ENCODE measurements at places on chromosomes 6 and 20.
A peak's percentile ranks its signal among the peaks of the same experiment; 100 is the strongest.

GRCh38 chr20:59835057-59835447 is 98.4 kb downstream of the SYCP2 start:
- no peak for DNase-seq

GRCh38 chr6:14142511-14143223 is 25.1 kb downstream of the CD83 start:
- no peak for DNase-seq

GRCh38 chr20:47801759-47802158 is 16.5 kb upstream of the SULF2 start:
- no peak for DNase-seq

DNA sequence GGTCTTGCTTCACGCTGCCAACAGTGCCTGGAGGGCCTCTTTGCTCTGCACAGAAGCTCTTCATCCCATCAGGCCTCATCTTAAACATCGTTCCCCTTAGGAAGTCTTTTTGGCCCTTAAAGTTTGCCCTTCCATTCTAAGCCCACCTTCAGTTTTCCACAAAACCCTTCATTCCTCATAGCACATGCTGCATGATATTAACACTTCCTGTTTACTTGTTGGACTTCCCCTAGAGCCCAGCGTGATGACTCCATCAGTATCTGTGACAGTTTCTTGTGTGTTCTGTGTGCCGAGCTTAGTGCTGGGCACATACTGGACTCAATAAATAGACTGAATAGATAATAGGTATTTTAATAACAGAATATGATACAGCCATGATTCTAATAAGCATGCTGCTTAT is 2.2 kb downstream of the NT5DC1 start:
- DNase-seq: no peak

DNA sequence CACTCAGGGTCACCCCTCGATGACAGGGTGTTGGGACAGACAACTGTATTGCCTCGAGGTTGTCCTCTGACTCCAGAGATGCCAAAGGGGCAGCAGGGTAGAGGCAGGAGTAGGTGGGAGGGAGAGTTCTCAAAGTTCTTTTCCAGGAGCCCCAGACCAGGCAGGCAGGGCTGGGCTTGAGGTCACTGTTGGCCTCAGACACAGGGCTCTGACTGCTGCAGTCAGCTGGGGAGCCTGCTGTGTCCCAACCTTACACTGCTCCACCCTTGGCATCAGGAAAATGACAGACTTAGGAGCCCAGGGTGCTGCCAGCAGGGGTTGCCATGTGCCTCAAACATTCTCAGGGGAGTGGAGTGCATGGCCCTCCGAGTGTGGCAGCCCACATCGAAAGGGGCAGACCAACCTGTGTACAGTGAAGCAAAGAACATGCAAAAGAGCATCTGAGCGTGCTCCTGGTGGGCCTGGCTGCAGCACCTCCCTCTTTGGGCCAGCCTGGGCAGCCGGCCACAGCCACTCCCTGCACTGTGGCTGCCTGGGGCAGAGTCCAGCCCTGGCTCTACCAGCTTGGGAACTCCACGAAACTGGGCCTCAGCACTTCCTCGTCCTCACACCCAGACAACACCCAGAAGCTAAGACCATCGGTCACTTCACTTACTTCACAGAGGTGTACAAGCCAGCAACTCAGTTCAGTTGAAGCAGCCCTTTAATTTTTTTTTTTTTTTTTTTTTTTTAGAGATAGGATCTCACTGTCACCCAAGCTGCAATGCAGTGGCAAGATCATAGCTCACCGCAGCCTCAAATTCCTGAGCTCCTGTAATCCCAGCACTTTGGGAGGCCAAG is 24.0 kb downstream of the C6orf132 start:
- no peak for DNase-seq

DNA sequence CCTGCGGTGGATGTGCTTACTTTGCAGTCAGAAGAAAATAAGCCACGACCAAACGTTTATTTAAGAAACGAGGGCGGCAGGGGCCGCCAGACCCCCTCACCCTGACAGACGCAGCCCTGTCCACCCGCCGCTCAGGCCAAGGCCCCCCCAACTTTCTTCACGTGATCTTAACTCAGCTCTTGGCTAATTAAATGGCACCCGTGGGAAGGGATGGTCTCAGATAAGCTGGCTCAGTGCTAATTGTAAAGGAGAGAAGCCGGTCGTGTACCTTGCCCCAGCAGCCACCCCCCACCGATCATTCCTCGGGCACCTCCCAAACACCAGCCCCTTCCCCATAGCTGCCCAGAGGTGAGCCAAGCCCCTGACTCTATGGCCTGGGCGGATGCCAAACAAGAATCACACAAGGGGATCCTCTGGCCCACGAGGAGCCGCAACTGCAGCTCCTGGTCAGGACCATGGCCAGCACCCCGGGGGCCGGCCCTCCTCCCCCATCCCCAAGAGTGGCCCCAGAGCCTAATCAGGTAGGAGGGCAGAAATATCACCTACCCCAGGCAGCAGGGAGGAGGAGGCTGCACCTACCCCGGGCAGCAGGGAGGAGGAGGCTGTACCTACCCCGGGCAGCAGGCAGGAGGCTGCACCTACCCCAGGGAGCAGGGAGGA is 11.2 kb downstream of the KCNQ2 start:
- DNase-seq: peak; percentile 67

DNA sequence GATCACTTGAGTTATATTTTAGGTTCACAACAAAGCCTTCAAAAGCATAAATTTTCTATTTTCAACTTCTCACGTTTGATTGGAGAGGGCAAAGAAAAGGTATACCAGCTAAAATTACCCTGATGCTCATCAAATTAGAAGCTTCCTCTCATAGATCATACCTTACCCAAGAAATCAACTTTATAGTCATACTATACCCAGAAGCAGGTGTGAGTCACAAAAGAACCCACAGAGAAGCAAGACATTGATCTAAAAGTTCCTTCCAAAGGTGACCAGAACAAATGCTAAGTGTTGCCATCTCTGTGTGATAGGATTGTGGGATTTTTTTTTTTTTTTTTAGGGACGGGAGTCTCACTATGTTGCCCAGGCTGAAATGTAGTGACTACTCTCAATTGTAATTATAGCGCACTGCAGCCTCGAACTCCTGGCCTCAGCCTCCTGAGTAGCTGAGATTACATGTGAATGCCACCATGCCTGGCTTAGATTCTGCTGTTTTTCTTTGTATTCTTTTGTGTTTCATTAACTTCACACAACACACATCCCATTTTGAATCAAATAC is 3.3 kb downstream of the EIF2S2 start:
- no peak for DNase-seq

DNA sequence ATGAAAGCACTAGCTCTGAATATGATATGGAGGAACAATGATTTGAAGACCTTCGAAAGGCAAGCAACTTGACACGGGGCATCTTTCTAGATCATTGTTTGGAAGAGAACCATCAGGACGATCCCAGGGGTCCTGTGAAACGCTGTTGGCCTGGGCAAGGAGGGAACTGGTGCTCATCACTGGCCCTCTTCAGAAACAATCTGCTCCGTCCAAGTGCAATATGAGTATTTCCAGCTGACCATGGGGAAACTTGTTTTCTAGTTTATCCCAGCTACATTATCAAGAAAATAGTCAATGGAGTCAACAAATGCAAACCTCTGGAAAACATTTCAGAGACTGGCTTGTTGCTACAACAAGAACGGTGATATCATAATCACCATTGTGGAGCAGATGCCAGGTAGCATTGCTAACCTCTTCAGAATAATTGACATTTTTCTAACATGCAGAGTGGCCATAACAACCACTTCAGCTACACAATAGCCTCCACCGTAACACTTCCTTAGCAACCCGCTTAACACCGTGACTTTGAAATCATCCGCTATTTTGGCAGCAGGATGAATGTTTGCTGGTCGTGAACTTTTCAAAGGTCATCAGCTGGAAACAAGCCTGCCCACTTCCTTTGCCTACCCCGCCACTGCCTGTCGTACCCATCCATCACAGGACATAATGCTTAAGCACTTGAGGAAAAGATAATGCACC is 112.0 kb upstream of the PDE10A start:
- no peak for DNase-seq

- no peak for DNase-seq
Measured at GRCh38 chr20:31933698-31934097, 18.1 kb downstream of the PDRG1 start.

GRCh38 chr6:82775981-82776380 is 289.7 kb downstream of the UBE3D start:
- no peak for DNase-seq

DNA sequence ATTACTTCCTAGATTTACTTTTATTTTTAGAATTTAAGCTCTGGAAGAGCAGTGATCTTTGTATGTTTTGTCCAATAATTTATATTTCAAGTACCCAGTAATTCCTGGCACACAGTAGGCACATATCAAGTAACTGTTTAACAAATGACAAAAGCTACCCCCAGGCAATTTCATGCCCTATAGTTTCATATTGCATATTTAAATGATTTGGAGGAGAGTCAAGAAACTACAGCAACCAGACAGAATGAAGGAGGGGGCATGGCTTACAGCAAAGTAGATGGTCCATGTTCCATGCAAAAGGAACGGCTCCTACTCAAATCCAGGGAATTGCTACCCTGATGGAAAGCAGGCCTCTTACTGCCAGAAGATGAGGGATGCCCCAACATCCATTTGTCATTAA is 113.5 kb downstream of the ARHGAP18 start:
- no peak for DNase-seq

DNA sequence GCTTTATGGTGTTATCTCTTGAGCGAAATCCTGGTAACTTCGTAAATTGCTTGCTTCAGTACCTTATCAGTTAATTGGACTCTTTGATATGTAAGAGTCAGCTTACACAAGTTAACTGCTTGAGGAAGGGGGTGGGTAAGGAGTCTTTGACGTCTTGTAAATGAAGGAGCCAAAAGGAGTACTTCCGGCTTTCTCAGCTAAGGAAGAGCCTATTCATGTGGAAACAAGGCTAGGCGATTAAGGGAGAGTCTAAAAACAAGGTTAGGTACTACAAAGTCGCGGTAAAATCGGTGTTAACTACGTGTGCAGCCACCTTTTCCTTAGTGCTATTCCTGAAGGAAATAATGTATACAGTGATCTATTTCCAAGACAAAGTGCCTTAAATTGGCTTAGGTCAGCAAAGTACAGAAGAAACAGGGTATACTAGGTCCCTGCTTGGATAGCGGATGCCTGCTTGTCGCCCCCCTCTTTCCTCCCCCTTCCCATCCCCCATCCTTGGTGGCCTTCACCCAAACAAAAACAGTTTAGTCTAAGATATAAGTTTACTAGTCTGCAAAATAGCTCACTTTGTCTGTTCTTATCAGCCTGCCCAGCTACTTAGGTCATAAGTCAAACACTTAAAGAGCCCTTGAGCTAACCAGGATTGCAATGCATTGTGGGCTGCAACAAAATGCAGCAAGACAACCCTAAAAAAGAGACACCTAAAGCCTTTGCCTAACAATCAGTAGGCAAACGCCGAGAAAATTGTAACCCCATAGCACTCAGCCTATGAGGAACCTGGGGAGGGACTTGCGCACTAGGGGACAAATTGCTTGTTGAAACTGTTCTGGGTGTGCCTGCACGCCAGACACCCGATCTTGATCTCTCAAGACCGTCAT is 147.3 kb downstream of the TRIM27 start:
- DNase-seq: peak; percentile 80

- DNase-seq: no peak
Measured at GRCh38 chr20:57943950-57944349, 234.1 kb upstream of the PMEPA1 start.

GRCh38 chr6:55082021-55082420 is 92.3 kb upstream of the HCRTR2 start:
- no peak for DNase-seq

DNA sequence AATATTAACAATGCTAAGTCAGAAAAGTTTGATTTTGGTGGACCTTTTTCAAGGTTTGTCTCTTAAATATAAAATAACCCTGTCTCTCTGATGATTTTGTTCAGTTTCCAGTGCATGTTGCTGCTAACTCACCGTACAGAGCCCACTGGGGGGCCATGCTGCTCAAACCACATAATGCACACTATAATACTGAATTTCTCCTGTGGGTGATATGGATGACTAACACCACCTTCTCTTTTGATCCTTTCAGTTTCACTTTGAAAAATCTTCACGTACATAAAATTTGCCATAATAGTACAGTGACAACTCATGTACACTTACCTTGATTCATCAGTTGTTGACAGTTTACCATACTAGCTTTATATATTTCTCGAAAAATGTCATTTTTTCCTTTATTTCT is 506.6 kb upstream of the MAN1A1 start:
- no peak for DNase-seq

DNA sequence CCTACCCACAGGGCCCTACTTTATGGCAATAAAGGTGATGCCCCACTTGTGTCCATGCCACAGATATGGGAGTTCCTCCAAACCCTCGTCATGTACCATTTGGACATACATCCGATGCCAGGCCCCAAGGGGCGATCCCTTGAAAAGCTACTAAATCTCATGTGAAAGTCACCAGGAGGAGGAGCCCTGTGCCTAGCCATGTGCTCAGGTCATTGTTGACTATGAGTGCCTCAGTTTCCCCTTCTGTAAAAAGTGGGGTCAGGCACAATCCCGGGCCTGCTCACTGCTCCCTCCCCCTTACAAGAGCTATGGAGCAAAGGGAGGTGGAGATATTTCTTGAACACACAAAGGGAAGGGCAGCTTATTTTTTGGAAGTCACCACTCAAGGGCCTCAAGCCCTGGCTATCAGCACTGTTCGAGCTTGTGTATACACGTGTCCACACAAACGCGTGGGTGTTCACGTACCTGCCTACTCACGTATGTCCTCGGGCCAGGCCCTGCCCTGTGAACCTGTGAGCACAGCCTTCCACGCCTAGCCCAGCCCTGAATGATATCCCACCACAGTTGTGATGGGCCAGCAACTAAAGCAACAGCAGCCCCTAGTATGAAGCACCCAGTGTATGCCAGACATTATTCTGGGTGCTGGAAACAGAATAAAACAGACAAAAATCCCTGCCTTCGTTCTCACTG is 1.9 kb downstream of the ACTL10 start:
- DNase-seq: no peak

GRCh38 chr6:128370072-128370471 is 150.3 kb downstream of the PTPRK start:
- no peak for DNase-seq

GRCh38 chr20:48822178-48822577 is 5.6 kb downstream of the PREX1 start:
- DNase-seq: no peak

GRCh38 chr6:106730718-106731117 is 101.3 kb downstream of the QRSL1 start:
- DNase-seq: no peak

GRCh38 chr6:137307163-137307854 is 88.1 kb upstream of the IFNGR1 start:
- DNase-seq: no peak

GRCh38 chr6:22829070-22829469 is 259.7 kb downstream of the HDGFL1 start:
- no peak for DNase-seq
